ENCODE measurements at places on chromosomes 4 and X.
A peak's percentile ranks its signal among the peaks of the same experiment; 100 is the strongest.

GRCh38 chrX:12936947-12937346 lies 30.5 kb downstream of the TLR8 start:
- DNase-seq, result no peak

DNA sequence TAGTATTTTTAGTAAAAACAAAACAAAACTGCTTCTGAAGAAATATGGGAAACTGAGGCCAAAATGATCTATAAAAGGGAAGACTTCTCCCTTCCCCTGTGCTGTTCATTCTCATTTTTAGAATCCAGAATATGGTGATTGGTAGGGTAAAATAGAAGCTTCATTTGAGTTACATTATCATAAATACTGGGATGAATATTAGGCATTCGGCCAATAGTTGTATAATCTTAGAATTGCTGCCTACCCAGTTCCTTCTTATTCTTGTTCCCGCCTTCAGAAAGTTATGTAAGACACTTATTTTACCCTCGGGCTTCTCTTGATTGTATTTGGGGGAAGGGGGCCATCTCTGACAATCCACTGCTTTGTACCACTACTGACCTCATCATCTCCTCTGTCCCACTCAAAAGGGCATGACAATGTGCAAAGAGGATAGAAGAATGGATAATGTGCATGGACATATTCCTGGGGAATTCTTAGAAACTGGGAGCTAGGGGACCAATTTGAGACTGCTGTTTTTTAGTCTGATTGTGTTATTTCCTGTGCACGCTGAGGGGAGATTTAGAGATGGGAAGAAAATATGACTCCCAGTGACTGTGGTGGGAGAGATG lies 588 bp downstream of the ART3 start:
- no peak for DNase-seq

DNA sequence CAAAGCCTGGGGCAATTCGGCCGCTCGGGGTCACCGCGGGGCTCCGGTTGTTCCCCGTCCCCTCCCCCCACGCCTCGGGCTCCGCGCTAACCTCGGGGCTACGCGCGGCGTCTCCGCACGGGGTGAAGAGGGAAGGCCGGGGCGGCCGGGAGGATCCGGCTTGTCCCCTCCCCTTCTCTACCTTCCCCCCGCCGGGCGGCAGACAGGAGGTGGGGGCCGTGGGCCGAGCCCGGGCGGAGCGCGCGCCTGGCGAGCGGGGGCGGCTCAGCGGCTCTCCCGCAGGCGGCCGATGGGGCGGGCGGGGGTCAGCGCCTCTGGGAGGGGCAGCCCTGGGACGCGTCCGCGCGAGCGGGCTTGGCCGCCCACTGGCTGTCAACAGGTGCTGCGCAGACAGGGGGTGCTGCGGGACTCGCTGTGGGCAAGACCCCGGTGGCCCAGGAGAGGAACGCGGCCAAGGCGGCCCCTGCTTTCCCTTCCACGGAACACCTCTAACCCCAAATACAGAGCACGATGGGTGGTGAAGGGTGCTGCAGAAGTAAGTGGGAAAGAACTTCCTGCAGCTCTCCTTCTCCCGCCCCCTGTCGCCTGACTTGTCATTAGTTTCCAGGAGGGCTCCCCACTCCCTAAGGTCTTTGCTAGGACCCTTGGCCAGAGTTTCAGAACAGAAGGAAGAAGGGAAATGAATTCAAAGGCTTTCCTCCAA lies at the start of gene PDGFC:
Gene PDGFC (minus strand): TSS at position 124 of the 703 bp plus-strand sequence. CDS start 896 bp downstream, outside the sequence.
- peak; percentile 60 for DNase-seq

DNA sequence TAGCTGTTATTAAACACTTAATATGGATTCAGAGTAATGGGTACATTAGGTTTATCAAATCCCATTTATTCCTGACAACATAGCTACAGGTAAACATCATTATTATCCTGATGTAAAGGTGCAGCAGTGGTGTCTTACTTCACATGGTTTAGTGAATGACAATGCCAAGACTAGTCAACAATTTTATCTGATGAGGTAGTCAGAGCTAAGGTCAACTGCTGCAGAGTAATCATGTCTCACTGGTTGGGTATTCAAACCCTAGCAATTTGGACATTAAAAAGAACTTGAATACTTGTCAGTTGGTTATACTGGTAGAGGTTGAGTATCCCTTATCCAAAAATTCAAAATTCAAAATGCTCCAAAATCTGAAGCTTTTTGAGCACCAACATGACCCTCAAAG lies 117.6 kb downstream of the MAB21L2 start:
- DNase-seq, result no peak

GRCh38 chr4:40514497-40514951 lies 115.1 kb downstream of the RBM47 start:
- no peak for DNase-seq

DNA sequence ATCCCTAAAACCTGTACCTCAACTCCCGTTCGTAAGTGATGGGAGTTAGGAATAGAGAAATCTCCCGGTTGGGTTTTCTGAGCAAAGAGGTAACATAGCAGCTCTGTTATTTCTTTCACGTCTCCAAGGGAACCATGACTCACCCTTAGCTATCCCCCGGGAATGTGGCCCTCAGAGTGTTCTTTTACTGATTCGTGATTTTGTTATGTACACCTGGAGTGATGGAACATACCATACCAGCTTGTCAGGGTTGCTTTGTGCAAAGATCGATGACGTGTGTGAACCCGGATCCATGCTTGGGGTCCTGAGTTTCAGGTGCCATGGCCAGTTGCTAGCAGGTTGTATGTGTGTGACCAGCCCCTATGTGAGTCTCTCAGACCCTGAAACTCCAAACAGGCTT lies 52.6 kb downstream of the HPRT1 start:
- DNase-seq, result peak; percentile 44

DNA sequence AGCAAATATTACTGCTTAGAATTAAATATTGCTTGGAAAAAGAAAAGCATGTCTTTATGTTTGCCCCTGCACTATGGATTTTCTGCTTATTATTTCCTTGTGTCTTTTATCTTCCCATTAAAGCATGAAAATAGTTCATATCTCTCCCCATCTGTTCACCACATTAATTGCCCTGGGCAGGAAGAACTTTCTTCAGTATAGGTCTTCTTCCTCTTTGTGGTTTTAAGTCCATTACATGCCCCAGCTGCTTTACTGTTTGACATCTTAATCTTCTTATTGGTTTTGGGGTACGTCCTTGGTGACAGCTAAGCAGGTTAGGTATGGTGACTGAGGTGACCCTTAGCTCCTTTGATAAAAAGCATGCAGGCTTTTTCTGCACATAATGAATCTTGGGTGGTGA lies 157.3 kb downstream of the AASDH start:
- DNase-seq, result no peak

DNA sequence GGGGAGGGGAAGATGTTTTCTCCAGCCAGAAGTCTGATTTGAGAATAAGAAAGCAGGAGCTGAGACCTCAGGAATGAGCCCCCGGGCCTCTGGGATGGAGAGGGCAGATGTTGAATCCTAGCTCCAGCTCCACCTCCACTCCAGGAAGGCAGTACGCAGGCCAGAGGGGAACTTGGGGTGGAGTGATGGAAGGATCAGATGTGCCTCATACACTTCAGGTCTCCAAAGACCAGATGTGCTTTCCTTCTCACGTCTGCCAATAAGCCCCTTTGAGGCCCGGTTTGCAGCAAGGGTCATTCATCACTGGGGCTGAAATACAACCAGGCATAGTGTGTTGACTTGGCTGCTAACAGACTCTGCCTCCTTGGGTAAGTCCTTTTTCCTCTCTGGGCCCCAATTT lies 28.1 kb downstream of the STARD8 start:
- DNase-seq, result no peak

- DNase-seq, result no peak
Measured at GRCh38 chrX:148865277-148866210, 365.1 kb downstream of the AFF2 start.

Measured in fibroblast of gingiva (primary cell).